ENCODE measurements at places on chromosomes 6 and 20. TPM values are rescaled to one million over a fixed set of nuclear protein-coding genes. Genes with fewer than 3 reads are reported as not detected.

- DNase-seq: no peak
These were observed 656.6 kb downstream of the KIF16B start for GRCh38 chr20:15916623-15917022.

DNA sequence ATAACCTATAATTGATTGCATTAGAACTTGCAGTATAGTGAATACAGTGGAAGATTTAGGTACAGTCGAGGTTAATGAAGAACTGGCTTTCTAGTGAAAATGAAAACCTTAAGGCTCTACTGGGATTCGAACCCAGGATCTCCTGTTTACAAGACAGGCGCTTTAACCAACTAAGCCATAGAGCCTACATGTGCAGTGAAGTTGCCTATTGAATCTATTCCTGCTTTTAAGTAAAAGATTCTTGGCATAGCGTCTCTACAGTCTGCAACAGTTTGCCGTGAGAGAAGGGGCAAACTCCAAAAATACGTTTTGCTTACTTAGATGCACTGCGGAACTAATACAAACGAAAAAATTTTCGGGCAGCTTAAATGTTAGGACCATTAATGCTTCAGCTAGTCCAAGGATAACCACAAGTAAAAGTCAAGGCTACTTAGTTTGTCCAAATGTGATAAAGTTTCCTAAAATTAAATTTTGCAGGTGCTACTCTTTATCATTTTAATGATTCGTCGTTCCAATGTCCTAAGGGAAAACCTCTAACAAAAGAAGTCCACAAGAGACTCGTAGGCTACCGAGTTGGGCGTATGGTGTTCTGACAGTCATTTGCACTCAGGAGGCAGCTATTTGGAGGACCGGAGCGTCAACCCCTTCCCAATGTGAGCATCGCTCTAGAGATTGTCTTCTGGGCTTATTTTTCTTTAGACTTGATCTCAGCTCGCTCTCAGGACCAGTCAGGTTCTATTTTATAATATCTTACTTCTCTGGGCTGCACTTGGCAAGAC is 31.3 kb upstream of the ZSCAN23 start:
- DNase-seq: peak; percentile 93

GRCh38 chr6:102398788-102399390 is 1005.4 kb downstream of the GRIK2 start:
- no peak for DNase-seq

DNA sequence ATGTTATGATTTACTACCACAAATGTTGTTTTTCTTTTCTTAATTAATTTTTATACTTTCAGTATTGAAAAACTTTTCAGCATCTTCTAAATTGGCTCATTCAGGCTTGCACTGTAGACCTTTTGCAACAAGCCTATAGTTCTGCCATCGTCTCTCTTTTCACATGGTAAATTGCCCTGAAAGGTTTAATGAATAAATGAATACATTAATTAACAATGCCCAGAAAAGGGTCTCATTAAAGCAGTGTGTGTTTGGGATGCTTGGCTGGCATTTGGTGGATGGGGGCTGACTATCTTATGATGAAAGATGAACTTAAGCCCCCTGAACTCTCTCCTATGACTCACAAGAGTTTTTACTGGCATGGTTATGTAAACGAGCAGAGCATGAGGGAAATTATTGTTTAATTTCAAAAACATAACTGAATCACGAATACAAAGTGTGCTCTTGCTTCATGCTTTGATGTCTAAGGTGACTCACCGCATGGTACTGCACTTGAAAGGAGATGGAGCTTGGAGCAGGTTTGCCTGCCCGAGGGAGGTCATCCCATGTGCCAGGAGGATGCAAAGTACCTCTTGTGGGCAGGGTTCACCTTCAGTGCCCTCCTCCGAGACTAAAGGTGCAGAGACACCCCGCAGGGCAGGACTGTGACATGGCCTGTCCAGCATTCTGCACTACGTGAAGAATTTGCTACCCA is 13.8 kb upstream of the PCK1 start:
- DNase-seq: no peak

DNA sequence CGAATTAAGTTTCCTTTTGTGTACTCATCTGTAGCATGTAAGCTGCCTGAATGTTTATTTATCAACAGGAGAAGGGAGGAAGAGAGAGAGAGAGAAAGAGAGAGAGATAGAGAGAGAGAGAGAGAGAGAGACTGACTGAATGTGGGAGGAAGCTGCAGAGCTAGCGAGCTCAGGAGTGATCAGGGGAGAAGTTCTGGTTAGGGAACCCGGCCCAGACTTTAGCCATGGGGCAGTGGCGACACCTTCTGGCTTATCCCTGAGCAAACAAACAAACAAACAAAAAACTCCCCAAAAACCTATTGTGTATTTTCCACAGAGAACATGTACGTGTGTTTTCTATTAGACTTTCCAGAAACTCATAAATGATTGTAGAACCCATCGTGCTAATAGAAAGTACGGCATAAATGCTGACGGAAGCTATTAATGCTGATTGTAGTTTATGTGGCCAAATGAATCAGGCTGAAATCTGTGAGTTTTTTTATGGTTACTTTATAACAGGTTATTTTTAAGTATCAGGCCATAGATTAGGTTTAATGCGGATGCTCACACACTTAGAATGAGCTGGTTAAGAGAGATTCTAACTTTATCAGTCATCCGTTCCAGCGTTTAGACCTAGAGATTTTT is 92.8 kb downstream of the CLIC5 start:
- DNase-seq: peak; percentile 72

DNA sequence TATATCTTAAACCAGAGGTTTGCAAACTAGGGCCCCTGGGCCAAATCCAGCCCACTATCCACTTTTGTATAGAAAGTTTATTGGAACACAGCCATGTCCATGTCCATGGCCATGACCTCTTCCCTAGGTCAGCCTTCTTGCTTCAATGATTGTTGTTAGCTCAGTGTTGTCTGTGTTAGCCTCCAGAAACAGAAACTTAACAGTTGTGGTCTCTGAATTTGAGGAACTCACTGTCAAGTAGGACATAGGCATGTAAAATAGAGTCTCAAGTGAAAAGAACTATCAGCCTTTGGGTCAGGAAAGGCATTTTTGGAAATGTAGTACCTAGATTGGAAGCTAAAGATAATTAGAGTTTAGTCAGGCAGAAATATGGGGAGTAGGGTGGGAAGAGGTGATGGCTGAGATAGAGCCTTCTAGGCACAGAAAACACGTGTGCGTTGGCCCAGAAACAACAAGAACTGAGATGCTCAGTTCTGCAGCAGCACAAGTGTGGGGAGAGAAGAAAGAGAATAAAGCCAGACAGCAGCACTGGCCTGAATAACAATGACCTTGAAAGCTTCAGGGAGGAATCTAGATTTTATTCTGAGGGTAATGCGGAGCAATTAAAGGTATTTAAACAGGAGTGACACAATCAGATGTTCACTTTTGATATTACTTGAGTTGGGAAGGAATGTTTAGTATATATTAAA is 87.0 kb upstream of the OLIG3 start:
- DNase-seq: no peak

GRCh38 chr6:150881911-150882481 is 16.5 kb downstream of the MTHFD1L start:
- peak; percentile 100 for DNase-seq

GRCh38 chr6:152984513-152984872 is 1.7 kb upstream of the FBXO5 start:
- DNase-seq: peak; percentile 9

GRCh38 chr20:22582964-22583772 is 1.2 kb downstream of the FOXA2 start:
- no peak for DNase-seq

- DNase-seq: no peak
These were observed 114.3 kb upstream of the DST start for GRCh38 chr6:56756791-56757587.

GRCh38 chr20:49865559-49865958 is 49.8 kb downstream of the SPATA2 start:
- no peak for DNase-seq

DNA sequence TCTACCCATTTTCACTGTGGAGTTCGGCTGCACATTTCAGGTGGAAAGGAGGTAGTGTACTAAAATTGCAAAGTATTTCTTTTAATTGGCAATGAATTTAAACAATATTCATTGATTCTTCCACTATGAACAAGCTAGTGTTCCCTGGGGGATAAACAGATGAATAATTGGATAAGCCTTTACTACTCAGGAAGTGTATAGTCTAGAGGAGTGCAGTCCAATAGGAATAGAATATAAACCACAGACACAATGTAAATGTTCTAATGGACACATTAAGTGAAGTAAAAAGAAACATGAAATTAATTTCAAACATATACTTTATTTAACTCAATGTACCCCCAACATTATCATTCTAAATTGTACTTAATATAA is 28.7 kb downstream of the SGK1 start:
- no peak for DNase-seq

GRCh38 chr6:73521351-73521985 is 636 bp upstream of the EEF1A1 start:
- peak; percentile 73 for DNase-seq

- DNase-seq: no peak
These were observed 63.5 kb upstream of the E2F3 start for GRCh38 chr6:20338156-20338555.

- DNase-seq: no peak
These were observed 264.5 kb downstream of the EYA4 start for GRCh38 chr6:133505681-133506080.

DNA sequence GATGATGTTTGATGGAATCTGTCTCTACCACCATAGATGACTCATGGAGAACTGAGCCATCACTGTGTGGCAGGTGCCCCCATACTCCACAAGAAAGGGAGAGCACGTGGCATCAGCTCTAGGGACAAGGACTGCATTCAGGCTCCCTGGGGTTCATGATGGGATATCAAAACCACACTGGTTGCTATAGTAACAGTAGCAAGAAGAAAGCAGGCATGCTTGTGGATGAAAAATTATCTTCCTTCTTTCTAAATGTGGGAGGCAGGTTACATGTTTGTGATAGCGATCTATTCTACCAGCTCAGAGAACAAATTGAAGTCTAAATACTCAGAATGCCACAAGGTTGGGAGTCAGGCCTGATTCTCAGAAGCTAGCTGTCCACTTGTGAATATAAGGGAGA is 224.2 kb downstream of the ARHGAP18 start:
- peak; percentile 34 for DNase-seq

GRCh38 chr6:42561986-42562385 is 1.8 kb upstream of the UBR2 start:
- DNase-seq: no peak

DNA sequence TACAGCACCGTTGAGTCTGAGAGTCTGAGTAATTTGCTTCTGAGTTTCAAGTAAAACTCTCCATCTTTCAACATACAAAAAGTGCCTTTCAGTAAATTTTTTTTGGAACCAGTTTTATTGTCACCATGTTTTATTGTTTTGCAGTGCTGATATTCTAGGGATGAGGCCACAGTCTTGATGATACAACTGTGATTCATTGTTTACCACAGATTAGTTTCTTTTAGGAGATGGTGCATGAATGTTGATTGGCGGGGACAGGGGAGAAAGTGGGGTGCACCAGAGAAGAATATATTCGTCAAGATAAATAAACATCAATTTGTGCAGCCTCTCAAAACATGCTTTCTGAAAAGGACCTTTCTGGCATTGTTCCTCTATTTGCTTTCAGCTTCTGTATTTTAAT is 109.0 kb downstream of the MCHR2 start:
- no peak for DNase-seq

DNA sequence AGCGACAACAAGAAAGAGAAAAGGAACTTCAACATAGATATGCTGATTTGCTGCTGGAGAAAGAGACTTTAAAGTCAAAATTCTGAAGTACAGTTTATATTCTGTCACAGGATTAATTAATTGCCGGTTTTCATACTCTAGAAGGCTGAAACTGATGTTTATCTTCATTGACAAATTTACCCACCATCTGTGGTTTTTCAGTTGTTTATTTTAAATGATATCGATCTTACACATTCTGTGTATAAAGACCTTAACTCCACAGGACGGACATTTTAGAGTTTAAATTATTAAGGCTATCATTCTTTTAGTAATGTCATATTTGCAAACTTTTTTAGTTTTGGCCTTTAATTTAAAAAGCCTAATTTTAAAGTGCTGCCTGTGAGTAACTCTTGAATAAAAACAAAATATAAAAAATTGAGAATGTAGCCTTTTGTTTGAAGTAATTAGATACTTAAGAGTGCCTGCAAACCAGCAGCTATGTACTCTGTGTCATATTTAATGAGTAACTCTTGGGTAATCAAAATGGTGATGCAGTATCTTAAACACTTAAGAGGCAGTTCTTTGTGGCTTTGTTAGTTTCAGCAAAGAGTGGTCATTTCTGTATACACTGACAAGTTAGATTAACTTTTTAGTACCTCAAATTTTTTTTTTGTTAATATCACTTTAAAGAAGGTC is 59.3 kb downstream of the CDC5L start:
- DNase-seq: no peak

DNA sequence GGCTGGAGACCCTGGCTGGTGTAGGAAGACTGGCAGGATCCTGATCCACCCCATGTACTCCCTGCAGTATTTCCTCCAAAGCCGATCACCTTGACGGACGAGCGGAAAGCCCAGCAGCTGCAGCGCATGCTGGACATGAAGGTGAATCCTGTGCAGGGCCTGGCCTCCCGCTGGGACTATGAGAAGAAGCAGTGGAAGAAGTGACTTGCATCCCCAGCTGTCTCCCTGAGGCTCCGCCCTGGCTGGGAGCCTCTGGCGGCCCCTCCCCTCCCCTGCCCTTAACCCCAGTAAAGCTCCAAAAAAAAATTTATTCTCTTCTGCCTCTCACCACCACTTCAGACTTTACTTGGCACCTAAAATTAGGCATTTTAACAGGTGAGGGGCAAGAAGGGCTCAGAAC is 7.0 kb downstream of the COX4I2 start:
- no peak for DNase-seq

DNA sequence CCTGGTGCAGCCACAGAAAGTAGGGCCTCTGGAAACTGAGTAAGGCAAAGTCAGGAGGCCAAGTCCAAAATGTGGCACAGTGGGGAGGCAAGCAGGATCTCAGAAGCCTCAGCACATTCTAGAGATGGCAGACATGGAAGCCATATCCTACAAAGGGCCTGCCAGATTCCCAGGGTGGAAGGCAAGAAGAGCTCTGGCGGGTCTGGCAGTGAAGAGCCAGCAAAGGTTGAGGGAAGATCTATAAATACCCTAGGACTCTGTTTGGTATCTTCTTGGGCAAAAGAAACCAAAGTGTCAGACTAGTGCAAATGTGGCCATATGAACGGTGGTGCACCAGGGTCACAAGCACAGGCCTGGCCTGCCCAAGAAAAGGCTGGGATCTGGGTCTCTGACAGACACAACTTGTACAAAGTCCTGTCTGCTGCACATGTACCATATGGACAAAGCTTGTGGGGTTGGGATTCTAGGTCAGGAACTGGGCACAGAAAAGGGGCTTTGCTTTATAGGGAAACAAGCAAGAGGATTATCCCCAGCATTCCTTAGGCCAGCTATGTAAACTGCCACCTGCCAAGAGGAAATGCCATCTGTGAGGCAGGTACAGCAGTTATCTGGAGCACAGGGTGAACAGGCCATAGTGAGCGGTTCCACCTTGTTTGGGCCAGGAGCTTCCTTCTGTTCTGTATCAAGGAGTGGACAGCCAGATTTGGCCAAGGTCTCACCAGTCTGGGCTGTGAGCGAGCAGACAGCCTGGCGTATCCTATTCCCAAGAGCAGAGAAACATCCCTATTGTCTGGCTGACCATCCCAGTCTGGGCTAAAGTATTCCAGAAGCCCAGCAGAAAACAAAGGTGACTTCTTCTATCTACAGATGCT is 36.3 kb upstream of the SLC4A11 start:
- no peak for DNase-seq

GRCh38 chr6:144710207-144710606 is 425.1 kb downstream of the UTRN start:
- DNase-seq: peak; percentile 58

ZC3H12D gene
- 0.13 TPM for total RNA-seq

KCNB1 gene
- total RNA-seq: 0.05 TPM

SRSF12 gene
- 0.21 TPM for total RNA-seq

MLN gene
- not detected for total RNA-seq

HDGFL1 gene
- not detected for total RNA-seq

ADGRF5 gene
- 0.29 TPM for total RNA-seq

STK38 gene
- total RNA-seq: 8.4 TPM

FAM83B gene
- total RNA-seq: not detected
